Ecto neural progenitor cell (in vitro differentiated cells): ENCODE measurements at places on chromosomes 1 and 21.

- DNase-seq, result no peak
Measured at GRCh38 chr1:223820971-223821370, 24.8 kb downstream of the TP53BP2 start.

GRCh38 chr21:37627074-37627473 lies 260.5 kb downstream of the DYRK1A start:
- DNase-seq, result no peak

DNA sequence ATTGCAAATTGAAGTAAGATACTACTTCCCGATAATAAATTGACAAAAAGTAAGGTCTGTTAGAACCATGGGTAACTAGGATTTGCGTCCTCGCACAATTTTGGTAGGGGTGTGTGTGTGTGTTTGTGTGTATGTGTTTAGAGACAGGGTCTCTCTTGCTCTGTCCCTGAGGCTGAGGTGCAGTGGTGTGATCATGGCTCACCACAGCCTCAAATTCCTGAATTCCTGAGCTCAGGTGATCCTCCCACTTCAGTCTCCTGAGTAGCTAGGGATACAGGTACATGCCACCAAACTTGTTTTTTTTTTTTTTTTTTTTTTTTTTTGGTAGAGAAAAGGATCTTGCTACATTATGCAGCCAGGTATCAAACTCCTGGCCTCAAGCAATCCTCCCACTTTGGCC lies 209.2 kb upstream of the ESRRG start:
- DNase-seq, result no peak

DNA sequence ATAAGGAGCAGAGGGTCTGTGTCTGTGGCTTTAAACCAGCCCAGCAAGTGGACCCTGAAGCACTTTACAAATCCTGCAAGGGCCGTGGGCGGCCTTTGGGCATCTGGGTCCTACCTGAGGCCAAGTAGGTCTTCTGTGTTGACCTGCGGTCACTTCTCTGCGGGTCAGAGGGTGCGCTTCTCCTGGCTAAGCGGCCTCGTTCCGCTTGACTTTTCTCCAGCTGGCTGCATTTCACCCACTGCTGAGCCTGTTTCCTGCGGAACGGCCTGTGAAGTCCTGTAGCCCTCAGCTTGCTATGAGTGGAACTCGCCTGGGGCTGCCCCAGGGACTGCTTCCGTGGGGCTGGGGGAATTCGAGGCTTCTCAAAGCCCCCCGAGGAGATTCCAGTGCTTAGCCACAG lies 43.3 kb downstream of the SLC37A1 start:
- no peak for DNase-seq

GRCh38 chr1:206463137-206463536 lies 7.1 kb upstream of the IKBKE start:
- no peak for DNase-seq

- DNase-seq, result no peak
Measured at GRCh38 chr1:164912290-164912689, 353.3 kb downstream of the PBX1 start.
